ENCODE measurements at places on chromosomes 4 and X.

GRCh38 chrX:14872355-14872754 is 514 bp downstream of the FANCB start:
- DNase-seq, result no peak

DNA sequence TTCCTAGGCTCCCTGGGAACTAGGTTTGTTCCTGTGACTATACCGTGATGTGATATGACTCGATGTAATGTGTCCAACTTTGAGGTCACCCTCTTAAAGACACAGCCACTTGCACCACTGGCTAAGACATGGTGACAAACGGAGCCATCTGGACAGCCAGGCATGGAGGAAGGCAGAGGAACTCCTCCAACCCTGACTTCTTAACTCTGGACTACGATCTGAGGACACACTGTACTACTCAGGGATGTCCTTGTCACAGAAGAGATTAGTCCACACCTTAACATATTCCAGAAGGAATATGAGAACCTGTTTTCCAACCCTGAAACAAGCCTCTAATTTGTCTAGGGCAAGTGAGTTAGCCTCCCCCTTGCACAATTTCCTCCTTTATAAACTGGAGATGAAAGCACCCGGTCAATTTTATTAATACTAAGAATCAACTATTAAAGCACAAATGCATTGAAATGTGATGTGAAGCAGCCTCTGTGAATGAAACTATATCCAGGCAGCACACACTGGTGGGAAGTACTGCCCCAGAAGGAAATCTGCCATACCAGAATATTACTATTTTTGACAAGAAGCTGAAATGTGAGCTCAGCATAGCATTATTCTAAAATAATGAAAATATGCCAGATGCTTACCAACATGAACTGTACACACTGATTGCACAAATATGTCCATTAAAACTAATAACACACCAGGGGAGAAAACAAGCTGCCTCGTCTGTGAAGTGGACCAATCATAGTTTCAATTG is 47.3 kb downstream of the TSPAN5 start:
- no peak for DNase-seq

DNA sequence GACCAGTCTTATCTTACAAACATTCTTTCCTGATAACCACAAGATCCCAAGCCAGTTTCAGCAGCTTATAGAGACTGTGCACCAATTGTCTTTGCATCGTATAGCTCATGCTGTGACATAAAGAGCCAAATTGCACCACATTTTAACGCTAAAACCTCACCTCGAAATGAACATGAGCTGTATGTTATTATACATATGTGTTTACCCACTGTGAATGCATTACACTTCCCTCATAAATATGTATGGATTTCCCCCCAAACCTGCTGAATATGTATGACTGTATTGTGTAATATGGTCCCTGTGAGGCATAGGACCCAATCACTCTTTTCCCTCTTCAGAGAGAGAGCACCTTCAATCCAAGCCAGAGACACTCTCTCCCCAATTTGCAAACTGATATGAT is 692.4 kb downstream of the NLGN4X start:
- no peak for DNase-seq

- DNase-seq, result no peak
Measured at GRCh38 chr4:112748352-112748878, 111.5 kb downstream of the LARP7 start.

- no peak for DNase-seq
Measured at GRCh38 chrX:6227453-6227835, 1.2 kb downstream of the NLGN4X start.

GRCh38 chrX:68659385-68659784 is 11.9 kb downstream of the STARD8 start:
- DNase-seq, result no peak

DNA sequence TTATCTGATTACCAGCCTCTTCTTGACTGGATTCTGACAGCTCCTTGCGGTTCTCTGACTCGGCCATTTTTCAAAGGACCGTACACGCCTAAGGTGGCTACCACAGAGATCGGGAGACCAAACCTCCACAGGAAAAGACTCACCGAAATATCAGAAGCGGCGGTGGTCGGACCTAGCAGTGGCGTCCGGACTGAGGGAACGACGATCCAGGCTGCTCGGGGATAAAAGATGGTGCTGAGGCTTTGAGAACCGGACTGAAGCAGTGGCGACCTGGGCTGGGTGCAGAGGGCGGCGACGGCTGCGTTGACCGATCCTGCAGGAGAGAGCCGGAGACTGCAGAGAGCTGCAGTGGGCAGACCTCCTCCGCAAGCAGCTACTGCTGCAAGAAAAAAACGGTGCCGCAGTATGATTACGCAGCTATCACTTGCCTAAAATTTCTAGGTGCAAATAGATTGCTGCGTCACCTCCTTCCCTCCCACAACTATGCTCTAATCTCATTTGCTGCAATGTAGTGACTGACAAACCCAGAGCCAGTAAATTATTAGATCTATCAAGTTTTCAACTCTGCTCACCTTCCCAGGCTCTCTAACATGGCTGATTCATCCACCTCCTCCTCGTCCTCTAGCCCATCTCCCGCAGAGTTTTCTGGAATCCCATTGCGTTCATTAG is at the start of gene NAP1L2:
TSS of gene NAP1L2 (minus strand) at position 426 of the 669 bp plus-strand sequence. CDS start at position 67, 359 bp downstream.
- no peak for DNase-seq

DNA sequence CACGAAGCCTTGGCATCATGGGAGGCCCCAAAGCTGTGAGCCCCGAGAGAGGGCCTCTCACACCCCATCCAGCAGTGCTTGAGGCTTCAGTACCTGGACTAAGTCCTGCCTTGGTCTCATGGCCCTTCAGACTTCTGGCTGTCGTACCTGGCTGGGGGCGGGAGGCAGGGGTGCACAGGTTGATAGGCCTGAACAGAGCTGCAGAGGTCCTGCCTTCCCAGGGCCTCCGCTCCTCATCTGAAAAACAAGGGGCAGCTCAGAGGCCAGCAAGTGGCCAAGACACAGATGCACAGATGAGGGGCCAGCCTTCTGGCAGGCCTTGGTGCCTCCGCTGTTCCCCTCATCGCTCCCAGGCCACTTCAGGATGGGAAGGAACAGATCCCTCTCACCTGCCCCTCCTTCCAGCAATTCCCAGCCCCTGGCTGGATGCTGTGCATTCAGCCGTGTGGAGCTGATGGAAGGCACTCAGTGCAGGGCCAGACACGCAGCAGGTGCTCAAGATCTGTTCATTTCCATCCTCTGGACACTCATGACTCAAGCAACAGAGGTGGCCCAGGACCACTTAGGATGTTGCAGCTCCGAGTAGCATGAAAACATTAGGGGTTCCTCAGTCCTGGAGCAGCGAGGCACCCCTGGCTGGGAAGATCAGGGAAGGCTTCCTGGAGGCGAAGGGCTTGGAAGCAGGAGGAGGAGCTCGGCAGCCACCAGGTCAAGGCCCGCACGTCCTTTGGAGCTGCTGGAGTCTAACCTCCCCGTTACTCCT is 1.4 kb downstream of the ZNF185 start:
- DNase-seq, result no peak

Data from stimulated activated CD8-positive, alpha-beta memory T cell treated with anti-CD3 and anti-CD28 coated beads, Interleukin-2, amount 100 ng/mL, for 1 hour (primary cell).